ENCODE measurements at places on chromosomes 12 and 14.

DNA sequence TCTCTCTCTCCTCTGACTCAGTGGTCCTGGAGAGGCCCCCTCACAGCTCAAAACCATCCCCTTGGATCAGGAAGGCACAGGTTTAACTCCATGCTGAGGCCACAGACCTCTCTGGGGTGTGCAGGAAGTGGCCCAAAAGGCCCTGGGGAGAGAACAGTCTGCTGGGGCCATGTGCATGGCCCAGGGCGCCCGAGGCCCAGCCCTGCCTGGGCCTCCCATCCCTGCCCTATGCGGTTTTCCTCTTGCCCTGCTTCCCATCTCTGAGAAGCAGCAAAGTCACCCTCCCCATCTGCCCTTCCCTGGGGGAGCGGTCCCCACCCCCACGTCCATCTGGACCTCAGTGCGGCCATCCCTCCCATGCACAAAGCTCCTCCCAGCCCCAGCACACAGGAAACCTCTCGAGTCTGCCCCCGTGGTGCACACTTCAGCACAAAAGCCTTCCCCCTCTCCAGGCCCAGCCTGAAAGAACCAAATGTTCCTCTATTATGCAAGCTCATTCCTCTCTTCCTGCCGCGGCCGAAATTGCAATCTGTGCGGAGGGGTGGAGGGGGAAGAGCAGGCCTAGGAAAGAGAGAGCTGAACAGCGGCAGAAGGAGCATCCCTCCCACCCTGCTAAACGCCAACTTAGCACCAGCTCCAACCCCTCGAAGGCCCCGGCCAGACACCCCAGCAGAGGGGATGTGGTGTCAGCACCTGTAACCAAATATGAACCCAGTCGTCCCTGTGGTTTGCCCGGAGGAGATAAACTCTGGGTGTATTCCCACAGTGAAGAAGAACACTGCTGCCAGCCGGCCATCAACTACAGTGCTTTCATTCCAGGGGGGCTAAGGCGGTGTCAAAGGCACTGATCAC, 108.5 kb downstream of the SCARB1 start:
- DNase-seq, result no peak

GRCh38 chr12:29625359-29625953, 128.0 kb upstream of the OVCH1 start:
- DNase-seq, result no peak

- no peak for DNase-seq
These were observed 5.3 kb downstream of the GSC start for GRCh38 chr14:94764573-94764972.

- DNase-seq, result no peak
These were observed 17.4 kb downstream of the CNOT2 start for GRCh38 chr12:70260646-70261045.

- no peak for DNase-seq
These were observed 36.4 kb upstream of the FICD start for GRCh38 chr12:108478611-108479206.

GRCh38 chr12:2958432-2959191, 585 bp upstream of the TEAD4 start:
- no peak for DNase-seq

- no peak for DNase-seq
These were observed 282.8 kb downstream of the PAWR start for GRCh38 chr12:79407671-79408622.
